Stimulated activated CD4-positive, alpha-beta T cell treated with anti-CD3 and anti-CD28 coated beads, Interleukin-1b, Interleukin-23, amount 100 ng/mL, for 1 hour (primary cell): ENCODE measurements at places on chromosomes 1 and 21.

- DNase-seq, result no peak
Measured at GRCh38 chr1:212127221-212127620, 91.7 kb downstream of the DTL start.

DNA sequence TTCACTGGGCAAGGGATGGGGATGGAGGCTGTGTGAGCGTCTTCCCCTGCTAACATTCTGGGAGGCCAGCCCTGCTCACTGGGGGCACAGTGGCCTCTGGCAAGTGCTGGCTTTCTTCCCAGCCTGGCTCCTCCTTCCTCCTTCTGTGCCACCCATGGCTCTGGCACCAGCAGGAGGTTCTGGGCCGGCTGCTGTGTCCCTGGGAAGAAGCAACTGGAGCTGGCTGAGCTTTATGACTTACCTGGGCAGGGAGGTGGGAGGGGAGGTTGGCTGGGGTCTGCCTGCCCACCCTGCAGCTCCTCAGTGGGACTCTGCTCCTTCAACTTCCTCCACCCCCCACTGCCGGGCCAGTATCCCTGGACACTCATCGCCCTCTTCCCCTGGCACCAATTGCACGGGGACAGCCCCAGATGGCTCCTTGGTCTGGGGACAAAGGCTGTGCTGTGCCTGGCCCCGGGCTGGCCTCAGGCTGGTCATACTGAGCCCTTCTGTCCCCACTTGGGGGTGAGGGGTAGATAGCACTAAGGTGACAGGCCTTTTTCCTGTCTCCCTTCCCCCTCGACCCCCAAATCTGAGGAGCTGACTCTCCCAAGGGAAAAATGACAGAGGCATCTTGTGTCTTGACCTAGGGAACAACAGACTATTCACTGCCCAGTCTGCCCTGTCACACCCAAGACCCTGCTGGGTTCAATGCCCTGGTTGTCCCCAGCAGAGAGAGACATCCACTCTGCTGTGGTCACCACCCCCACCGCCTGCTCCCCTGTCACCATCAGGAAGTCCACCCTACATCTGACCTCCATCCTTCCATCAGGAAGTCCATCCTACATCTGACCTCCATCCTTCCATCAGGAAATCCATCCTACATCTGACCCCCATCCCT lies 14.4 kb downstream of the CDK18 start:
- no peak for DNase-seq

DNA sequence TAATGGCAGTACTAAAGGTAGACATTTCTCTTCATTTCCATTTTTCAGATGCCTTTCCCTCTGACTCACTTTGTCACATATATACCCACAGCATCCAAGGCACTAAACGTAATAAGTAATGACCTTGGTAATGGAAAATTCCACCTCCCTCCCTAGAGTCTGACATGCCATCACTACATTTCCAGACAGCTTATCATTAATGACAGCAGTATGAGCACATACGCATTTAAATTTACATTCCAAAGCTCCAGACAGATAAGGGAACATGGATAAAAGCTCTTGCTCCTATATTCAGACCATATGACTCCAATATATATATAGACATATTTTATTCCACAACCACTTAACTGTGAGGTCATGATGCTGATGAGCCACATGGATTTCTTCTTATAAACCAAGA lies 191.7 kb upstream of the GORAB start:
- no peak for DNase-seq

DNA sequence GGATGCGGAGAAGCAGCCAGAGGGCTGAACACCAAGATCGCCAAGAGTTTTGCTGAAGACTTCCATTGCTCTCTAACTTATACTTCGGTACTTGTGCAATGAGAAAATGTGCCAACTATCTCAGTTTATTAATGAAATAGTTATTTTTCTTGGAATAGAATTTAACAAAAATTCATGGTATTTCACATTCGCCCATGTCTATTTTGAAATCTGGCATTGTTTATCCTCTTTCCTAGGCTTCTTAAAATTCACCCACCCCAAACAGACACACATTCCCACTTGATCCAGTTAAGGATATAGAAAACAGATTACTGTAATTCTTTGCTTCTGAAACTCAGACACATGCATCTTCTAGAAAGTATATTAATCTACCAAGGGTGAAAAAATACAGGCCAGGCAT lies 56.3 kb upstream of the ADAMTS5 start:
- DNase-seq, result no peak

DNA sequence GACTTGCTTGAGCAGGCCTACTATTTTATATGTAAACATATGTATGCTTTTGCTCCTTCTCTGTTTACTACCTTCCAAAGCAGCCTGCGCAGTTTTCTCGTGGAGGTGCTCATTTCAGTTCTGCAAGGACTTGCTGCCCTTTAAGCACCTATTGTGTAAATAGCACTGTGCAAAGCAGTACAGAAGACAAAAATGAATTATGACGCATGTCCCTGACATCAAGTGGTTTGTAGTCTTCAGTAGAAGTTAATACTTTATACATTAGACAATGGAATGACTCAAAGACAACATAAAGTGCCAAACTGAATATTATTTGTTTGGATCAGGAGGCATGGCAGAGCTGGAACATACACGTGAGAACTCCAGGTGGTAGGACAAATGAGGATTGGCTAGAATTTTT lies 611.7 kb downstream of the LMO4 start:
- no peak for DNase-seq

GRCh38 chr1:8201331-8201861 lies 116.5 kb upstream of the SLC45A1 start:
- DNase-seq, result no peak

GRCh38 chr1:98044071-98044697 lies 123.3 kb upstream of the DPYD start:
- DNase-seq, result no peak

GRCh38 chr1:43849670-43850069 lies 83.9 kb upstream of the ARTN start:
- DNase-seq, result no peak

DNA sequence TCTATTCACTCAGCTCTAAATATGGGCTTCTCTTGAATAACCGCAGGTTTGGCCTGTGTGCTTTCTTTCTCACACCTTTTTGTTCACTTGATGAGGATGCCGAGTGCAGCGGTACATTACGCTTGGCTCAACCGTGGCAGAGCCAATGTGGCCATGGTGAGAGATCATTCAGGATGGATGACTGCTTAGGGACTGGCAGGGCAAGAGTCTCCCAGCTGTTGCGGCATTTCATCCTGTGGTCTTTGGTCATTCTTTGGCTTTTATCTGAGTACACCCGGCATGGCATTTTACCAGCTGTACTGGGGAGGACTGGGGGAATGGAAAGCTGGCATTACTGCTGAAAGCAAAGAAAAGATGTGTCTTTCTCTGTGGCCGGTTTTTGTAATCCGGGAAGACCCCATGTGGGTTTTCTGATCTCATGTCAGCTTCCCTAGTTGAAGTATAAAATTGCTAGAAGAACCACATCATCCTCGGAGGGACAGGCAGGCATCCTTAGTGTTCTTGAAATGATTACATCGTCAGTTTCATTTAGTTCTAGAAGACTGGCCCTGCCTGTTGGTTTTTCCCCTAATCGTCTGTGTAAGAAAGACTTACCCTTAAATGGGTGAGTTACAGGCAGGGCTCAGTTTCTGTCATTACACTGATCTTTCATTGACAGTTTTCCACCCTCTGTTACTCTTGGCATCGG lies 15.1 kb downstream of the PCP4 start:
- DNase-seq, result no peak

- DNase-seq, result no peak
Measured at GRCh38 chr1:114336360-114336759, 174.6 kb downstream of the TRIM33 start.

- DNase-seq, result no peak
Measured at GRCh38 chr21:45845063-45845769, 136.4 kb upstream of the COL6A1 start.

DNA sequence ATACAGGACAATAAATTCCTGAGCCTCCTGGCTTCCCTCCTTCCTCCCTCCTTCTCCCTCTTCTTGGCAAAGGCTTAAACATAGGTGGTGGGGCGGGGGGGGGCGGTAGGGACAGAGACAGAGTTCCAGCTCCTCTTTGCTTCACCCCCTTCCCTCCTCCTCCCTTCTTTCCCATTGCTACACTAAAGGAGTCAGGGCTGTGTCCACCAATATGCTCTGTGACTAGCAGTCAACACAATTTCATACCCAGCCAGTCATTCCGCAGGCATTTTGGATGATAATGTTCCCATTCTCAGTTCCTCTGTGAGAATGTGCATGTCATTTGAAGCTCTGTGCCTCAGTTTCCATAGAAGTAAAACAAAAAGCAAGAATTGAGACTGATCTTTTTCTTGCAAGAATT lies 1.7 kb downstream of the LMOD1 start:
- DNase-seq, result no peak

GRCh38 chr21:19608101-19608621 lies 1204.6 kb upstream of the TMPRSS15 start:
- no peak for DNase-seq

GRCh38 chr1:238653693-238654321 lies 732.6 kb upstream of the CHRM3 start:
- no peak for DNase-seq

GRCh38 chr1:157437296-157437695 lies 115.0 kb downstream of the FCRL5 start:
- DNase-seq, result no peak

- DNase-seq, result no peak
Measured at GRCh38 chr1:45116340-45116739, 90.1 kb downstream of the ZSWIM5 start.

DNA sequence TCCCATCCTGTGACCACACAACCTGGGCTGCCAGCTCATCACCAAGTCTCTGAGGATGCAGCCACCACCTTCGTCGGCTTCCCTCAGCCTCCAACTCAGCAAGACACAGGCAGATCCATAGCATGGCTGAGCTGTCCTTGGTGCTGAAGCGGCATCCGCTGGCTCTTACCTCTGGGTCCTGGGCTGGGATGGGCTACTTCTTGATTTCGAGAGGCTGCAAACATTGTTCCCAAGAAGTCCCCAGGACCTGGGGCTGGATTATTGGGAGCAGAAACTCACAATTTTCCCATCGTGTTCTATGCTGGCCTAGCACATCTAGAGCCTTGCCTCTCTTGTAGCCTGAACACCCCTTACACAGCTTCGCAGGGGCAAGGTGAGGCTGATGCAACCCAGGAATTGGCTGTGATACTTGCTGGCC lies 24.9 kb upstream of the C1QA start:
- no peak for DNase-seq

DNA sequence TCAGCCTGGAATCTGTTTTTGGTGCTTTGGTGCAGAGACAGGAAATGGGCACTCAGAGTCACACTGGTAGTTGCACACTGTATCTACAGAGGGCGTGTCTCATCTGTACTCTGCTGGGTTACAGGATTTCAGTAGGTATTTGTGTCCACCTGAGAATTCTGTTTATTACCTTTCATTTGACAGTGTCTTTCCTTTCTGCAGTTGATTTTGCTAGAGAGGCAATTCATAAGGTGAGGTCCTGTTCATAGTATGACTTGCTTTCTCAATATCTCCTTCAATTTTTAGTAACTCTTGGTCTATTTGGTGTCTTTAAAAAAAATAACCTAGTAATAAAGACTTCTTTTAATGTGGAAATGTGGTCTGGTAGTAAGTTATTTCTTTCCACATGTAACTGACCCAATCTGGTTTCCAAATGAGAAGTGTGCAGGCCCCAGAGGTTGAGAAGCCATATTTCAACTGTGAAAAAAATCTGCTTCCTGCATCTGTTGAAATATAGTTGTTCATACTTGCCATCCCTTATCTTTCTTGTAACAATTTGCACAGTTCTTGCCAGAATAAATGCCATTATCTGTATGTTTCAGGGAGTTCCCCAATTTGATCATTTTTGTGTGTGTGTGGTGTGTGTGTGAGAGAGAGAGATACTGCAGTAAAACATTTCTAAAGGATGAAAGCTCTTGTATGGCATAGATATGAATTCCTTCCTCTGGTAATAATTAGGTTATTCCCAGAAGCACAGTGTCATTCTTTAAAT lies 78.4 kb upstream of the DNAJC6 start:
- DNase-seq, result no peak
